ENCODE measurements at places on chromosomes 3 and 15.

DNA sequence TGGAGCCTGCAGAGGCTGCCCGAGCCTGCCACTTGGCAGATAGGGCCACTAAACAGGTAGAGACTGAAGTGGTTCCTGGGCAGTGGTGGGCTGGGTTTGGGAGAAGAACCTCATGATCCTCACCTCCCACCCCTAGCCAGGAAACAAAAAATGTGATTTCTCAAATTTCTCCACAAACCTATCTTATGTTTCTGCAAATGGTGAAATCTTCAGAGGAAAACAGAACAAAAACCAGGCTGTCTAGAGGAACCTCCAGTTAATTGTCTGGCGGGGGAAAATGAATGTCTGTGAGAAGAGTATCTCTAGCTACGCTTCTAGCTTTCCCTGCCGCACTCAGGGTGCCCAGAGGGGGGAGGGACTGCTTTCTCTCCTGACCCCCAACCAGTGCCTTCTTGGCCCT, 55.9 kb downstream of the TRA2B start:
- no peak for DNase-seq

DNA sequence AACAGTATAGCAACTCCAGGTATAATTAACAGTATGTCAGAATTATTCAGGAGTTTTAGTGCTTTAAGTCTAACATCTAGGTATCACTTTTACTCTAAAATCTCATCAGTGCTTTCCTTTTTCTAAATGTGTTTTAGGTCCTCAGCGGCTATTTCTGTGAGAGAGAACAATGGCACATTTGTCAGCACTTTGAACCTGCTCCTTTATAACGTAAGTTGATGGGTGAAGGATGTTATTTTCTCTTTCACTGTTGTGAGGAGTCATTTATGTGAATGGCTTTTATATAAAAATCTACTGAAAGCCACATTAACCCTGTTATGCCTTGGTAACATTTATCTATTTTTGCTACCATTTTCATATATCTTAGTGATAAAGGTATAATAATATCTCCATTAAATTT, 22.8 kb downstream of the ZPLD1 start:
- no peak for DNase-seq

GRCh38 chr3:123044981-123045763, 17.6 kb upstream of the SEMA5B start:
- no peak for DNase-seq

- no peak for DNase-seq
Observed at GRCh38 chr15:40340740-40341400, at the start of gene CCDC9B. Gene CCDC9B (minus strand): TSS chr15:40340939. CDS start chr15:40340819, 120 bp downstream.

GRCh38 chr15:40322531-40323238, 807 bp upstream of the INAFM2 start:
- DNase-seq = no peak
